Activated CD8-positive, alpha-beta T cell treated with anti-CD3 and anti-CD28 coated beads, Interleukin-2, amount 10 ng/mL, durations not matched to agents 7 days and 5 days (primary cell): ENCODE measurements at places on chromosomes 6 and 20.

- no peak for DNase-seq
These were observed 165.6 kb upstream of the LAMP5 start for GRCh38 chr20:9348747-9349146.

DNA sequence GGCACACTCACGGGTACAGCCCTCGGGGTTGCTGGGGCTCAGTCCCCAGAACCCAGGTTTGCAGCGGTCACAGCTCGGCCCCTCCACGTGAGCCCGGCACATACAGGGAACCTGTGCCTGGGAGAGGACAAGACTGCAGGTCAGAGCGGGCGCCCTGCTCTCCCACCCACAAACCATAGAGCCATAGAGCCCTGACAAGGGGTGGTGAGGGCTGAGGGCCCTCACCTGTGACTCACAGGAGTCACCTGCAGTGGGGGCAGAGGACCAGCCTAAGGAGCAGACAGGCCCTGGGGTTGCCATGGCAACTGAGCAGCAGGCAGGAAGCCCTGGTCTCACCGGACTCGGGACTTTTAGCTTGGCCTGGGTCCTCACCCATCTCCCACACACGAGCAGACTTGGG lies 30.8 kb downstream of the LAMA5 start:
- DNase-seq = no peak

GRCh38 chr20:2814587-2815051 lies at the start of gene C20orf141:
Gene C20orf141, plus strand, starts transcription at chr20:2814987. Its CDS starts 198 bp downstream, at chr20:2815185.
- no peak for DNase-seq

GRCh38 chr20:35617397-35618262 lies 2.0 kb downstream of the SPAG4 start:
- DNase-seq = peak; percentile 63

GRCh38 chr6:4667591-4667990 lies 108.6 kb upstream of the CDYL start:
- DNase-seq = no peak

GRCh38 chr6:30544666-30545272 lies 11.5 kb downstream of the GNL1 start:
- DNase-seq = peak; percentile 42

DNA sequence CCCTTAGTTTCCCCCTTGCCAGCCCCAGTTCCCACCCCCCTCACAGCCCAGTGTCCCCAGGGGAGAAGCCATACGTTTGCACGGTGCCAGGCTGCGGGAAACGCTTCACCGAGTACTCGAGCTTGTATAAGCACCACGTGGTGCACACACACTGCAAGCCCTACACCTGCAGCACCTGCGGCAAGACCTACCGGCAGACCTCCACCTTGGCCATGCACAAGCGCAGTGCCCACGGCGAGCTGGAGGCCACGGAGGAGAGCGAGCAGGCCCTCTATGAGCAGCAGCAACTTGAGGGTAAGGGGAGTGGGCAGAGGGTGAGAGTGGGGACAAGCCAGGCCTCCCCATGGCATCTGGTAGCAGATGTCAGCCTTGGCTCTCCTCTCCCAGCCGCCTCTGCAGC lies 5.1 kb upstream of the DEF6 start:
- DNase-seq = no peak

DNA sequence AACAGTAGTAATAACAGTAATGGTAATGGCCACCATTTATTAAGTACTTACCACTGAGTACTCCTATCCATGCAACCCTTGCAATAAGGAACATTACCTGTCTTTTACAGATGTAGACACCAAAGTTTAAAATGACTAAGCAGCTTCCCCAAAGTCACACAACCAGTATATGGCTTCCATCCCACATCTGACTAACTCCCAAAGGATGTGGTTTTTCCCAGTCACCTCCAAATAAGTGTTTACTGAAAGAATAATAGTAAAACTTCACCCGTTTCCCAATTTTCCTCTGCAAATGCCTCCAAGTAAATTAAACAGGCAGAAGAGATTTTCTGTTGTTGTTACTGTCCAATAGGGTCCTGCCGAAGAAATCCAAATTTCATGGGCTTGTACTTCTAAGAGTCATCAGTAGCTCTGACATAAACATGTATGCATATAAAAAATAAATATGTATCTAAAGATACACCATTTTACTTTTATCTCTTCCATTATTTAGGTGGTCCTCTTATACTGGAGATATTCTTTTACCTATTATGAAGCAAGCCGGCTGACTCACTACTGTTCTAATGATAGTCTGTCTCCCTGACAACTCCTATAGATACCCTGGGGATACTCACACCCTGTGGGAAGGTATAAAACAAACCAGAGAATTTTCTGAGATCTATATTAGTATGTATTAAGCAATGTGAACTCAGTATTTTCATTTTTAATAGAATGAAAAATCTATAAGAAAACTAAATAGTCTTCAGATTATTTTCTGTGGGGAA lies 77.9 kb upstream of the ID4 start:
- DNase-seq = no peak

DNA sequence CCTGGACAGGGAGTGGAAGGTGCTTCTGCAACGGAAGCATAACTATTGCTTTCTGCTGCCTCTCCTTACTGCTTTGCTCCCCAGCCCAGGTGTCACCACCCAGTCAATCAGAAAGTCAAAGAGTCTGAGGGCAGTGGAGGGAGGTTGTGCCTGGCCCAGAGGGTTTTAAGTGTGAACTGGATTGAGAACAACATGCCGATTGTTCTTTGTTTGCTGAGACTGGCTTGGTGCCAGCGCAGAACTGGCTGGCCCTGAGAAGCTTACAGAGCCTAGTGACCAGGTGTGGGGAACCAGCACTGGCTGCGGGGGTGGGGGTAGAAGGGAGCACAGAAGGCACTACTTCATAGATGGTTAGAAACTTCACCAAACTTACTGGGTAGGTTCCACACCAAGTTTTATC lies 31.1 kb upstream of the ENPP4 start:
- DNase-seq = no peak

DNA sequence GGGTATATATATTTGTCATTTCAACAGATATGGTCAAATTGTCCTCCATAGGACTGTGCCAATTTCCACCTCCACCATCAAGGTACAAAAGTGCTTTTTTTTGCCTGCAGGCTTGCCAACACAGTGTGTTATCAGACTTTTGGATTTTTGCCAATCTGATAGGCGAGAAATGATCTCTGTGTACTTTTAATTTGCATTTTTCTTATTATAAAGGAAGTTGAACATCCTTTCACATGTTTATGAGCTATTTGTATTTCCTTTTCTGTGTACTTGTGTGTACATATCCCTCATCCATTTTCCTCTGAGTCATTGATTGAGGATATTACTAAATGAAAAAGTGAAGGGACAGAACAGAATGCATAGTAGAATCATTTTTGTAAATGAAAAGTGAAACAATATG lies 39.0 kb upstream of the PTPN1 start:
- no peak for DNase-seq

GRCh38 chr6:105994591-105995390 lies 91.3 kb upstream of the PRDM1 start:
- DNase-seq = peak; percentile 55

- DNase-seq = no peak
These were observed 35.1 kb downstream of the SNRNP48 start for GRCh38 chr6:7624796-7625710.

- no peak for DNase-seq
These were observed 244.1 kb upstream of the TBX18 start for GRCh38 chr6:85008296-85009009.

- peak; percentile 73 for DNase-seq
These were observed 46.6 kb downstream of the DUSP22 start for GRCh38 chr6:338815-339262.

GRCh38 chr6:132960720-132961119 lies 146.4 kb downstream of the RPS12 start:
- no peak for DNase-seq

DNA sequence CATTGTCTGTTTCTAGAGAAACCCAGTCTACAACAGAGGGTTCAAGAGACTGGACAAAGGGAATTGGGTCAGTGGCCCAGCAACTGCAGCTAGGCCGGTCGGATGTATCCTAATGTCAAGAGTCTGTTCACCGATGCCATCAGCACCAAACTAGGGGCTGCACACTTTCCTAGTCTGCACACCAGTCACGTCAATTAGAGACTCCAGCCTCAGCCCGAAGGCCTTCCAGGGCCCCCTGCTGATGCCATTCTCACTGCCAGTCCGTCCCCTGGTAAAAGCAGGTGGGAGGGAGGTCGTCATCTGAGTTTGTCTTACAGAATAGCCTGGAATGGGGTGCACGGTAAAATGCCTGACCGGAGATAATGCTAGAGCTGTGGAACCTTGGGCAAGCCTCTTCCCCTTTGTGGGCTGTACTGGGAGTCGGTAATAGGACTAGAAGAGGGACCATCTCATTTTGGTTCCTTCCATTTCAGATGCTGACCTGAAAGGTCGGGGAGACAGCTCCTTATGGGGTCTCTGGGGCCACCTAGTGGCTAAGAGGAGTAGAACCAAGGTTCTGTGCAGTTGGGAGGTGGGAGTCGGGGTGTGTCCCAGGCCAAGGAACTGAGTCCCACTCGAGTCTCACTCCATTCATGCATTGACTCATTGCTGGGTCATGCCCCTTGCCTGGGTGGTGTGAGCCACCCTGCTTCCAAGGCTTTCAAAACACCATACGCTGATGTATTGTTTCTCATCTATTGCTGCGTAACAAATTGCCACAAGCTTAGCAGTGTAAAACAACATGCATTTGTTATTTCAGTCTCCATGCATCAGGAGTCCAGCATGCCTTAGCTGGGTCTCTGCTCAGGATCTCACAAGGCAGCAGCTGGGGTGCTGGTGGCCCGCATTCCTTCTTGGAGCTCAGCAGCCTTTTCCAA lies 5.1 kb downstream of the SOX12 start:
- peak; percentile 75 for DNase-seq

GRCh38 chr20:41734506-41734945 lies 116.3 kb upstream of the CHD6 start:
- DNase-seq = peak; percentile 46

DNA sequence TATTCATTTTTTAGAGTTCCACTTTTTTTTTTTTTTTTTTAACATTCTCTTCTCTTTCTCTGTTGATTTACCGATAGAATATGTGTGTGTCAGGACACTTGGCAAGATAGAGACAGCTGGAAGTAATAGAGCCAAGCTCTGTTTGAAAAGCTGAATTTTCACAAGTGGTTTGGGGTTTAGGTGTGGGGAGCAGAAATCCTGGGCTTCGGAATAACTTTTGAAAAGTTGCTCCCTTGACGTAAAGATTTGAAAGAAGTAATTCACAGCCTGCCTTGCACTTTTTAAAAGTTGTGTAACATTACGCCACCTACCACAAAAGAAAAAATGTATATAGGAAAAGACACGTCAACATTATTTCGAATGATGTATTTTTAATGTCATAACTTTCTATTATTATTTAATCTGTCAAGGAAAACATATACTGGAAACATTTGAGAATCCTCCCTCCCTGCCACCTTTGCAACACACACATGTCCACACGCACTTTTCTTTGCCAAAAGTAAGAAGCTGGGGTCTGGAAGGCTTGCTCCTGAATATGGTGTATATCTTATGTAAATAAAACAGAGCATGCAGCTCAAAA lies 917.9 kb downstream of the KIF16B start:
- DNase-seq = no peak

GRCh38 chr6:89574910-89575561 lies 63.5 kb downstream of the LYRM2 start:
- DNase-seq = no peak

DNA sequence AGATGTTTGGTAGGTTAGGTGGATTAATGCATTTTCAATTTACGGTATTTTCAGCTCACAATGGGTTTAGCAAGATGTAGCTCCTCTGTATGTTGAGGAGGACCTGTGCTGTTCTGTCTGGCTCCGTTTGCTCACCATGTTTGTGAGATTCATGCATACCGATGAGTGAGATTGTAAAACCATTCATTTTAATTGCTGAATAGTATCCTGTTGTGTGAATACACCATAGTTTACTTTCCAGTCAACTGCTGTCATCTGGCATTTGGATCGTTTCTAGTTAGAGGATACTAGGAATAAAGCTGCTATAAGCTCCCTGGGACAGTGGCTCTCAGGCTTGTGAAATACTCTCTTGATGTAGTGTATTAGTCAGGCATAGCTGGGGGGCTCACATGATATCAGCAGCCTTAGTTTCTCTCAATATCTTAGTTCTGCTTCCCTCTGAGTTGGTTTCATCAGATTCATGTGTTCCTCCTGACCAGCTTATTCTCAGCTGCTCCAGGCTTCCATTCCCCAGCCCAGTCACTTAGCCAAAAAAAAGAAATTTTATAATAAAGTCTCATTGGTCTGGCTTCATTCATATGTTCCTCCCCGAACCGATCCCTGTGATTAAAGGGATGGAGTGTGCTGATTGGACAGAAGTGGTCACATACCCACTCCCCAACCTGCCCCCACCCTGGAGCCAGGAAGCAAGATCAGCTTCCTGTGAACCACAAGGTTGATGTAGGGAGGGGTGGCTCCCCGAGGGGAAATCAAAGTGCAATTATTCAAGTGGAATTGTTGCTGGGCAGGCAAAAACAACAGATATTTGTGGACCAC lies 10.9 kb upstream of the B4GALT5 start:
- DNase-seq = no peak

- no peak for DNase-seq
These were observed 117.6 kb downstream of the DST start for GRCh38 chr6:56524891-56525703.

DNA sequence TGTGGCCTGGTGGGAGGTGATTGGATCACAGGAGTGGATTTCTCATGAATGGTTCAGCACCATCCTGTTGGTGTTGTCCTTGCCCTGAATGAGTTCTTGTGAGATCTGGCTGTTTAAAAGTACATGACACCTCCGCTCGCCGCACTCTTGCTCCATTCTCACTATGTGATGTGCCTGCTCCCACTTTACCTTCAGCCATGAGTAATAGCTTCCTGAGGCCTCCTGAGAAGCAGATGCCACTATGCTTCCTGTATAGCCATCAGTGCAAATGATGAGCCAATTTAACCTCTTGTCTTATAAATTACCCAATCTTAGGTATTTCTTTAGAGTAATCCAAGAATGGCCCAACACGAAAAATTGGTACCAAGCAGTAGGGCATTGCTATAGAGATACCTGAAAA lies 34.5 kb downstream of the KIF16B start:
- no peak for DNase-seq

GRCh38 chr6:7166410-7167293 lies 58.9 kb downstream of the RREB1 start:
- DNase-seq = no peak

- DNase-seq = peak; percentile 30
These were observed 141.5 kb downstream of the ANKRD60 start for GRCh38 chr20:58086763-58087561.

DNA sequence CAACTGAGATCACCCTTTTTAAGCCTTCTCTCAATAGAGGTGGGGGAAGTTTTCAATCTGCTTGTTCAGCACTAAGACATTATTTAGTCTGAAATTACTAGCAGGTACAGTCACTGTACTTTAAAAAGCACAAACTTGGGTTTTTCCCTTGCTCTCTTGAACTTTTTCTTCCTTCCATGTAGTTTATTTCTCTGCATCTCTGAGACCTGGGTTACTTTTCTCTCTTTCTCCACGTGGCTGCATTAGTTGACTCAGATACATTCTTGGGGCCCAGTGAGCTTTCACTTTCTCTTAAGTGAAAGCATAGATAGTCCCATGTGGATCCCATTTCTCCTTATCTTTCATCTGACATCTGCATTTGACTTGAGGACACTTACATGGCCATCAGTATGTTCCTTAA lies 433.9 kb upstream of the MAP3K7 start:
- no peak for DNase-seq

GRCh38 chr6:131040866-131041265 lies 22.2 kb downstream of the EPB41L2 start:
- no peak for DNase-seq
